ENCODE measurements at places on chromosomes 7 and 10.

DNA sequence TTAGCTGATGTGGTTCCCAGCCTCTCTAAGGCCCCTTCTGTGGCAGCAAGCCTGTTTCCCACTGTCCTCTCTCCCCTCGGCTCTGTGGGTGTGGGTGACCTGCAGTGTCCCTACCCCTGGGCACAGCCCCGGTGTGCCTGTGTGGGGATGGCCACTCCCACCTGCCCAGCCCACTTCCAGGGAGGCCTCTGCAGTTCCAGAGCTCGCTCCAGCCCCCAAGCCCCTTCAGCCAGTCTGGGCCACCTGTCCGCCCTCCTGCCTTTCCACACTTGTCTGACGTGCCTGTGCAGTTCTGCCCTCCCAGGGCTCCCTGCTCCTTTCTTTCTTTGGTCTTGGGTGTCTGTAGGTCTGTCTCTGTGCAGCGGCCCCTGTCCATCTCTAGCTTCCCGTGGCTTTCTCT lies 127.0 kb upstream of the PPIF start:
- DNase-seq: no peak

DNA sequence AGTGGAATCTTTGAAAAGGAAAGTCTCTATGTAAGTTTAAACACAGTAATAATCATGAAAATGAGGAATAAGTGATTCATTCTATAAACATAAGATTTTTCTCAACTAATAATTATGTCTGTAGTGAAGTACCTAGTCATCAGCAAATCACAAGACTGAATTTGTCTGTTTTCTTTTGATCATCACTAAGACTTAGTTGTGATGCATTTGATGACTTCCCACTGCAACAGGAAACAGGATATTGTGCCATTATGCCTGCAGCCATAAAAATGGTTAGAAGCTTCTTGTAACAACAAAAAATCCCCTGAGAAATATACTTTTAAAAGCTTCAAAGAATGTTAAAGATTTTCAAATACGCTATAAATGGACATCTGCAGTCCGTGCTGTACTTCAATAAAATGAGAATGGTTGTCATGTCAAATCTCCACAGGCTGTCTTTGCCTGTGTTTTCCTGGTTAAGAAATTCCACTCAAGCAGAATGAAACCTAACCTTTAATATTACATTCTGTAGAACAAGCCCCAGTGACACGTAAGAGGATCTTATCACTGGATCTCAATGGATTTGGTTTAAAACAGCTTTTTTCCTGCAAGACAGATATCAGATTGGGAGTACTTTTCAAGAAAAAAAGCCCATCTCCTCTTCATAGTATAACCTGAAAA lies 1262.3 kb upstream of the PHF14 start:
- DNase-seq: no peak

DNA sequence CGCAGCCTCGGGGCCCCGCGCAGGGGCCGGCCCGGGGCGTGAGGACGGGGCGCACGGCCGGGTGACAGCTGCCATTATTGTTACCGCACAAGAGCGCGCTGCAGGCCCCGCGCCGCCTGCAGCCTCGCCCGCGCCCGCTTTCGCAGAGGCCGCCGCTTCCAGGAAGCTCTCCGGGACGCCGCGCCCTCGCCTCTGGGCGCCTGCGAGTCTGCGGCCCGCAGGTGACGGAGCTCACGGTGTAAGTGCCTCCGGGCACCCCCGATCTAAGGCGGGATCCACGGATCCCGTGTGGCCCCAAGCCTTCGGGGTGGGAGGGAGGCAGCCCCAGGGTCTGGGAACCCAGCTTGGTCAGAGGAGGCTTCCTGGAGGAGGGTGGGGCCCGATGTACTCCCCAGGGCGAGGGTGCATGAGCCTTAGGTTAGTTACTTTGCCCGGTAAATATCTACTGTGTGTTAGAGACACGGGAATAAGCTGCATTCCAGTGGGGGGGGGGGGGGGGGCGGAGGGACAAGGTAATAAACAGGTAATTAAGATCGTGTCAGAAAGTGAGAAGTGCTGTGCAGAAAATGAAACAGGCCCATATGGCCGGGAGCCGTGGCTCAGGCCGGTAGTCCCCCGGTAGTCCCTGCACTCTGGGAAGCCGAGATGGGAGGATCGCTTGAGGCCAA lies 638 bp downstream of the IQCE start:
- no peak for DNase-seq

DNA sequence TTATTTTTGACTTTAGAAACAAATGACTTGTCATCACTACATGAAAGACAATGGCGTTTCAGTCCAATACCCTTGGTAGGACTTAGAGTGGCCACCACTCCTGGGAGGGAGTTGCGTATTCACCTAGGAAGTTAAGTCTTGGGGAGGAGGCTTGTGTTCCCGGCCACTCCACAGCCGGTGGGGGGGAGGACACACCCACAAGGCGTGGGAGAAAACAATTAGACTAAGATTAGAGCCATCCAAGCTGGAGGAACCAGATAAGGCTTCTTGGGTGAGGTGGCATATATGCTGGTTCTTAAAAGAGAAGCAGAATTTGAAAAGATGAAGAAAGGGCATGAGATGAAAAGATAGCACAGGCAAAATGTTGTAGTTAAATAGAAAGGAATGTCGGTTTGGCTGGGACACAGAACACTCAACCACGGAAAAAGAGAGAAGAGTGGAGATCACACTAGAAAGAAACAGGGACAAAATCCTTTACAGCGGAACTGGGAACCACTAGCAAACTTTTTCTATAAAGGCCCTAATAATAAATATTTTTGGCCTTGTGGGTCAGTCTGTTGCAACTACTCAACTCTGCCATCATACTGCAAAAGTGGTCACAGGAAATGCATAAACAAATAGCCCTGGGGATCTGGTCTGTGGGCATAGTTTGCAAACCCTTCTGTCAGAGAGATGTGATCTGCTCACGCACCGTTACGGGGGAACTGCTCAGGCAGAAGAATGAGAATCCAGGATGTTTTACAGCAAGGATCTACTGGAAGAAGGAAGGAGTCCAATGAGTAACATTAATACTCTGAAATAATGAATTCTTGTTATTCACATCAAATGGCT lies 651.8 kb downstream of the PARD3 start:
- no peak for DNase-seq

DNA sequence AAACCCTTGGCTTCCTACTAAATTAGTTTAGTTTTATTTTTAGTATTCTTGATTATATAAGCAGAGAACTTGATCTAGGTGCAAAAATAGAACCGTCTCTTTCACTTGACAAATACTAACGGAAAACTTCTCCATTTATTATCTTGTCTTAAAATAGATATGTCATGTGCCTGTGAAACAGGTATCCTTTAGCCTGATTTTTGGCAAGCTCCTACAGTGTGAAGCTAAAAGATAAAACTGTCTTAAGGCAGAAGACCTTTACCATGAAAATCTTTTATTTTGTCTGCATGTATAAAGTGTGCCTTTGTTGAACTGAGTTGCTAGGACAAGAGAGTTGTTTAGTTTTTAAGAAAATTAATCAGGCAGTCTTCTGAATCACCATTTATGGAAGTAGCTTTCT lies 90.6 kb downstream of the CYP51A1 start:
- no peak for DNase-seq

DNA sequence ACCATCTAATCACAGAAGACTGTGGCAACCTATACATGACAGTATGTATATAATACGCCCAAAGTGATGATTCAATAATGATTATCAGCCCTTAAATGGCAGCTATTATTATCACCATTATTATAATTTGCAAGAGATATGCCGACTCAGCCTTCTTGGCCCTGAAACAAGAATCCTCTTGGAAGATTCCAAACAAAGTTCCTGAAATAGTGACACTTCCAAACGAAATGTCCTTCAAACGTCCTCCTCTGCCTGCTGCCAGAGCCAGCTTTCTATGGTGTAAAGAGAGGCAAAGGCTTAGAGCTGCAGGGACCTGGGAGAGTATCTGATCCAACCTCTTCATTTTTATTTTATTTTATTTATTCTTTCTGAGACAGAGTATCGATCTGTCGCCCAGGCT lies 36.0 kb downstream of the NRAP start:
- DNase-seq: no peak

- DNase-seq: no peak
These were observed 63.7 kb downstream of the LRRC17 start for GRCh38 chr7:102976493-102976892.

DNA sequence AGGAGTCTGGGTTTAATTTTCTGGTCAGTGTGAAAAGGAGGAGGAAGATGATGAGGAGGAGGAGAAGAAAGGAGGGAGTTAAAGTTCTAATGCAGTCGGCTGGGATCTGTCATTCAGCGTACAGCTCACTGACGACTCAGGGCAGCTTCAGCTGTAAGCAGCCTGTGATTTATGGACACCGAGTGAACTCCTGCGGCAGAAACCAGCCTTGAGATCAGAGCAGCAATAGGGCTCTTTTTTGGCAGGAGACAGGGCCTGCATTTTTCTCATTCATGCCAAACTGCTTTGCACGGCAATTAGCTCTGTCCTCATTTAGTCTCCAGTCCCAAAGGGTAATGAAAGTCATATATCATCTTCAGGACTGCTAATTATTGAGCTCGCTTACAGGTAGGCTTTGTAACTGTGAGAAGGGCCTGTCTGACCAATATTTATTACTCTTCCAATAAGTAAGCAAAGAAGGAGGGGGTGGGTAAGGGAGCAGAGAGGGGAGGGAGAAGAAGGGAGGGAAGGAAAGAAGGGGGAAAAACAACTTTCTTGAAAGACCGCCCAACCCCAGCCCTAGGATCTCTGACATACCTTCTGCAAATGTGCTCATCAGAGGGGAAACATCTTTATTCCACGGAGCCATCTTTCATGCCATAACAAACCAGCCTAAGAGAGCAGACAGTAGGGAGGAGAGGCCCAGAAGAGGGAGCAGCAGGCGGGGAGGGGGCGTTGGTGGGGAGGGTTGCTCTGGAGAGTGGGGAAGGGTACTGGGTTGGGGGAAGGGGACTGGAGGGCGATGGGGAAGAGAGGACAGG lies 48.1 kb upstream of the COMTD1 start:
- no peak for DNase-seq

GRCh38 chr10:77837925-77838595 lies 88.5 kb downstream of the DLG5 start:
- DNase-seq: no peak

GRCh38 chr10:15739254-15739970 lies 19.7 kb upstream of the ITGA8 start:
- DNase-seq: no peak

- DNase-seq: no peak
These were observed 202.8 kb downstream of the CREB5 start for GRCh38 chr7:28615091-28615490.

GRCh38 chr10:84205049-84205852 lies 10.9 kb downstream of the CDHR1 start:
- no peak for DNase-seq

DNA sequence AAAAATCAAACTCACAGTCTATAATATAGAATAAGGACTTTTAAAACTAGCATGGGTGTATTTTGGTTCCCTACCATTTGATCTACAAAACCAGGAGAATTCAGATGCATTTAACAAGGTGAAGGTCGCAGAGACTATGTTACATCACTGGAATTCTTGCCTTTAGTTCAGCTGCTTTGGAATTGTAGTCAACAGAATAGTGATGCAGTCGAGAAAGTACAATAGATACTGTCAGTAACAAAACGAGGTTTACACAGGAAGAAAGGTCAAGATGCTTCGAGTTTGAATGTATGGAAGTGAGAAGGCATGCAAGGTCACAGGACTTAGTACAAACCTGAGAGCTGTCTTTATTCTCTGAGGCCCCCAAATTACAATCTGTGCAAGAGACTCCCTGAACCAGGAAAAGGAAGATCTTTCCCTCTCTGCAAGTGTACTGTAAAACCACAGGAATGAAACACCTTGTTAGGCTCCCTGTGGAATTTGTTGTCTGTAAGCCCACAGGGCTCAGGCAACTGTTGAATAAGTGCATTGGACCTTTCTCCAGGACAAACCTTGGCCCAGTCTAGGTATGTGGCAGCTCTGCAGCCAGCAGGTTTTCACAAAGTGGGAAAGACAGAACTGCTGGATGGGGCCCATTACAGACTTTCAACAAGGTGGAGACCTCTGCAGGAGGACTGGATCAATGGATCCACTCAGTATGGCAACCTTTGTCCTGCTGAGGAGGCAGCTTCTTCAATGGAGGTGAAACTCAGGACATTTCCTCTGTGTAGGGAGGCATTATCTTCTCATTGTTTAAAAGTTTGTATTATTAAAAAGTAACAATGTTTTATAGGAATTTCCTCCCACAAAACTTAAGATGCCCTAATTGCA lies 101.1 kb upstream of the GSDME start:
- no peak for DNase-seq

- no peak for DNase-seq
These were observed 25.8 kb upstream of the GPR37 start for GRCh38 chr7:124791426-124791825.

GRCh38 chr7:17357952-17358351 lies 59.5 kb downstream of the AHR start:
- DNase-seq: no peak

DNA sequence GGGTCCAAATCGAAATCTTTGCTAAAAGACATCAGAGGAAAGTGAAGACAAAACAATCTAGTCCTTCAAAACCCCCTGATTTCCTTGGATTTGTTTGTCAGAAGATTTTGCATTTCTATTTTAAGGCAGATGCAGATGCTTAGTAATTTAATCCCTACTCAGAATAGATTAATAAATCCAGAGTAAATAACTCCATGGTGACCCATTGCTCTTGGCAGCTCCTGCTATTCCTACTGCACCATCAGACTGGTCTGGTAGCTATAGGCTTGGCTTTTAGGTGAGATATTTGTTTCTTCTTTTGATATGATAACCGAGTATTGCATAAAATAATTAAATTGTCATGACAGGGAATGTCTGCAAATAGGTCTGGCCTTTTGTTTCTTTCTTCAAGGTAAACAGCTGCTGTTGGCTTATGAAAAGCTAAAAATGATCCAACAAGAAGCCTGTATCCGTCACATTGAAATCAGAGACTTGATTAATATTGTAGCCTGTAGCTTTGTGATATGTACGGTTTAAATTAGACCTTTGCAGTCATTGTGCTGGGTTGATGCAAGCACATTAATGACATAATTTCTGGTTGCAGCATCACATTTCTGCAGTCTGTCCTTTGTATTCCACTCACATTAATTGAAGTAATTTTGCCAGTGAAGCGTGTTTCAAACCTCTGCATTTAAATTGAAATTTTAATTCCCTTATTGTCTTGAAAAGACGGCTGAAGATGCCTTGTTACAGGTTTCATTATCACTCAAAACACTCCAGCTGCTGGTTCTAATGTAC lies 40.7 kb downstream of the EXOC4 start:
- DNase-seq: no peak

DNA sequence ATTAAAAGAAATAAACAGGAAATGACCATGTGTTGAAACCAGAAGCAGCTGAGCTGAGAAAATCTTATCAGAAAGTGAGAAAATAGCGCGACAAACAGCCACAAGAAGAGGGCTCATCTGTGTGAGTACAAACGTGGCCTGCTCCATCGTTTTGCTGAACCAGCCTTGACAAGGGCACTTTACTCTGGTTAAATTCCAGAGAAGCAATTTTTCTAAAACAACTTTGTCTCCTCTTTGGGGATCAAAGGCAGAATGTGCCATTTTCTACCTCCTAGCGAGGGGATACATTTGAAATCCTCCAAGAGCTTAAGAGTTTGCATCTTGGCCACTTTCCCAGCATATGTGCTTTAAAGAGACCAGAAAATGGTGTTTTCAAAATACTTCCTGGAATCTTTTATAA lies 51.3 kb upstream of the VIPR2 start:
- DNase-seq: no peak
